ENCODE measurements at places on chromosomes 7 and 10.

GRCh38 chr7:90345595-90346335 is 751 bp upstream of the GTPBP10 start:
- peak; percentile 2 for DNase-seq

GRCh38 chr10:131514454-131514853 is 202.9 kb upstream of the TCERG1L start:
- DNase-seq: no peak

GRCh38 chr7:424961-425793 is 94.5 kb downstream of the PDGFA start:
- DNase-seq: no peak

- DNase-seq: peak; percentile 39
Observed at GRCh38 chr10:78756604-78757343, 312.0 kb upstream of the ZMIZ1 start.

- no peak for DNase-seq
Observed at GRCh38 chr7:8618441-8619070, 185.1 kb downstream of the NXPH1 start.

GRCh38 chr7:55641811-55642210 is 69.5 kb upstream of the VOPP1 start:
- peak; percentile 71 for DNase-seq

- DNase-seq: no peak
Observed at GRCh38 chr10:129491123-129491734, 24.2 kb downstream of the MGMT start.

- no peak for DNase-seq
Observed at GRCh38 chr10:29250066-29250465, 38.8 kb upstream of the LYZL1 start.

DNA sequence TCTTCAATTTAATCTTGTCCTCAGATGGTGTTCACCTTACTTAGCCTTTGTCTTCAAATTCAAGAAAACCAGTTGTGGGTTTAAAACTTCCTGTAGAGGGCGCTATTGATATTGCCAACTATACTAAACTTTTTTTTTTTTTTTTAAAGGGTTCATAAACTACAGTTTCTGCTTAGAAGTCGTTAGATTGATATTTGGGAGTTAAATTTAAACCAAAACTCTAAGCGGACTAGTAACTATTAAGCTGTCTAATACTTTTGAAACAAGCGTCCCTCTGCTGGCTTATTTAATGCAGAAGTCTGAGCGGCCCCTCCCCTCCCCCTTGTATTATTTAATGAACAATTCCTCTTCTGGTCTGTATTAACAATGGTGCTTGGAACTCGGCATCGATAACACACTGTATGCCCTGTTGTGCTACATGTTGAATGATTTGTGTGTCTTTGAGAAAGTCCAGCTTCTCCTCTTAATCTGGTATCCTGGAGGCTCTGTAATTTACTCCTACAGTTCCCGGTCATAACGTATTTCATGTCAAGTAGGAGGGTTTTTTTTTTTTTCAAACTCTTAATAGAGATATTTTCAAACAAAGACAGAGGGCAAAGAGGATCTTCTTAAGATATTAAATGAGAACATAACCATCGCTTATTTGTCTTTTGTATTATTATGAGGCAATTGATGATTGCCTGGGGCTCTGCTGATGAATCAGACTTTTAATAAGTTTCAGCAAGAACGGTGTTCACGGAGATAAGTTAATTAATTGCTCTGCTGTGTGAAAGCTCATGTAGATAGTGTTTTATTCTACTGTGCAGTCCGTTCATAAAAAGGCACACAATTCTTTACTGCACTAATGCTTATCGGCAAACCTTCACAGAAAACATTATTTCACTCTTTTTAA is 22.6 kb upstream of the CREB5 start:
- peak; percentile 51 for DNase-seq

DNA sequence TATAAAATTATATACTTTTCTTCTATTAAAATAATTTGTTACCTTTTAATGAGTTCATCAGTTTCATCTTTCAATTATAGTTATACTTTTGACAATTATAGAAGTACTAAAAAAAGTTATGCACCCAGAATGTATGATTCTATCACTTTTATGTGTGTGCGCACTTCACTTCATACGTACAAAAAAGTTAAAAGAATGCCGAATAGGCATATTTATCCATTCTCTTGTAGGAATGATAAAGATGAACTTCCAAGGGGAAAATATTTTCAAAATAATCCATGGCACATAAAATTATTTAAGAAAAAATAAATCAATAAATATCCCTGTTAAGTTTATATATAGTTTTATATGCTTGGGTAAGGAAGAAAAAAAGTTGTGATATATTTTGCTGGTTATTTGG is 166.9 kb upstream of the PRSS1 start:
- no peak for DNase-seq

GRCh38 chr10:59027975-59028655 is 148.3 kb upstream of the PHYHIPL start:
- DNase-seq: no peak

DNA sequence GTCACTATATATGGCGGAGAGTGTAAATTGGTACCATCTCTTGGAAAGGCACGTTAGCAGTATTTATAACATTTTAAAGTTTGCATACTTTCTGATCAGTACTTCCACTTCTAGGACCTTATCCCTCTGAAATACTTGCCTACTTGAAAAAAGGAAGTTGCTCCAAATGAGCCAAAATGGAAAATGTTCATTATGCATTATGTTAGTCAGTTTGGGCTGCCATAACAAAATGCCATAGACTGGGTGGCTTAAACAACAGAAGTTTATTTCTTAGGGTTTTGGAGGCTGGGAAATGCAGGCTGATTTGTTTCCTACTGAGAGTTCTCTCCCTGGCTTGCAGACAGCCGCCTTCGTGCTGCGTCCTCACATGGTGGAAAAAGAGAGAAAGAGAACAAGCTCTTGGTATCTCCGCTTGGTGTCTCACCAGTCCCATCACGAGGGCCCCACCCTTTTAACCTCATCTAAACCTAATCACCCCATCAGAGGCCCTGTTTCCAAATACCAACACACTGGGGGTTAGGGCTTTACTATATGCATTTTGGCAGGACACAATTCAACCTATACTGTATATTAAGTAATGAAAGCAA is 6.9 kb downstream of the SNX10 start:
- no peak for DNase-seq

GRCh38 chr7:132141109-132141508 is 435.2 kb downstream of the PLXNA4 start:
- DNase-seq: no peak

DNA sequence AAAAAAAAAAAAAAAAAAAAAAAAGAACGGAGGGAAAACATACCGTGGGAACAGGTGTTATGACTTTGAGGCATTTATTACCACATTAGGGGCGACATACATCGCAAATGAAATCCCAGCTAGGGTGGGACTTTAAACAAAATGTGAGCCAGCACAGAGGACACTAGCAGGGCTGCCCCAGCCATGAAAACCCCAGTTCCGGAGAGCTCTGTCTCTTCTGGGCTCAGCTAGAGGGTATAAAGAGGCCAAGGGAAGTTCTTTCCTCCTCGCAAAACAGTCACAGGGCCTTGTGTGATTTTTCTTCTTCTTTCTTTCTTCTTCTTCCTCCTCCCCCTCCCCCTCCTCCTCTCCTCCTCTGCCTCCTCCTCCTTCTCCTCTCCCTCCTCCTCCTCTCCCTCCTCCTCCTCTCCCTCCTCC is 59.9 kb upstream of the ECHDC3 start:
- no peak for DNase-seq

- no peak for DNase-seq
Observed at GRCh38 chr10:16493884-16494536, 27.7 kb downstream of the C1QL3 start.

DNA sequence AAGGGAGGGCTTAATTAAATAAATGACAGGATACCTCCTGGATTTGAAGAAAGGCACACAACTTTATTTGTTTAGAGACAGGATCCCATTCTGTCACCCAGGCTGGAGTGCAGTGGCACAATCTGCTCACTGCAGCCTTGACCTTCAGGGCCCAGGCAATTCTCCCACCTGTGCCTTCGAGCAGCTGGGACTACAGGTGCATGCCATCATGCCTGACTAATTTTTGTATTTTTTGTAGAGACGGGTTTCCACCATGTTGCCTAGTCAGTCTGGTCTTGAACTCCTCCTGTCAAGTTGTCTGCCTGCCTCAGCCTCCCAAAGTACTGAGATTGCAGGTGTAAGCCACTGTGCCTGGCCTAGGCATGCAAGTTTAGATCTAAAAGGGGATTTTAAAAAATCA is 272.7 kb upstream of the MBL2 start:
- DNase-seq: no peak

DNA sequence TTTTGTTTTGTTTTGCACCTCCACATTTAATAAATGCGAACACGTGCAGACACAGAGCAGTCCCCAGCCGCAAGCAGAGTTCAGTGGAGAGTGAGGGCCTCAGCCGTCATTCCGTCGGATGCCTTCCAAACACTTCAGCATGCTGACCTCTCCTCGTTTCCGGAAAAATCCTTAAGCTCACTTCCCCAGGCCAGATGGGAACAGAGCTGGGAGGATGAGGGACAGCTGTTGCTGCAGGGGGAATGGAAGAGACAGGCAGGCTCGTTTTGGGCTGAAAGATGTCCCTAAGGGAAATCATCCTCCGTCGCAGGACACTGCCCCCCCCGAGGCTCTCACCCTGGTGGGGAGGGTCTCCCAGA is 17.2 kb upstream of the FGFR2 start:
- DNase-seq: no peak

GRCh38 chr7:42236266-42236975 is 588 bp downstream of the GLI3 start:
- no peak for DNase-seq

- peak; percentile 86 for DNase-seq
Observed at GRCh38 chr7:101856473-101857357, 39.3 kb downstream of the CUX1 start.

- DNase-seq: no peak
Observed at GRCh38 chr10:75598998-75599397, 167.6 kb downstream of the LRMDA start.

DNA sequence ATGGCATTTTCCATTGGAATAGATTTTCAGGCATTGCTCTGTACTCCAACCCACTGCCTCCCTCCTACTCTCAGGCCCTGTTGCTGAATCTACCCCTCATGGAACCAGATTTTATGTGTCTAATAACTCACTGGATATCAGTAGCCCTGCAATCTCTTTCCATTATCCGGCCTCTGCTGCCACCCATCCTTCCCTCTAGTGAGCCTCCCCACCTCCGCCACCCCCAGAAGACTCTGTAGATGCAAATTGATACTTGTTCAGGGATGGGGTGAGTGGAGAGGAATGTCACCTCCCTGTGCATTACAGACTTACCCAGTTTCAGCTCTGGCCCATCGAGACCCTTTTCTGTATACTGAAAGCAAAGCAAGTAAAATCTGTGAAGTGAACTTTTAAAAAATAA is 52.3 kb upstream of the PHYHIPL start:
- DNase-seq: no peak

- DNase-seq: peak; percentile 18
Observed at GRCh38 chr7:51366930-51367613, 50.5 kb upstream of the COBL start.

DNA sequence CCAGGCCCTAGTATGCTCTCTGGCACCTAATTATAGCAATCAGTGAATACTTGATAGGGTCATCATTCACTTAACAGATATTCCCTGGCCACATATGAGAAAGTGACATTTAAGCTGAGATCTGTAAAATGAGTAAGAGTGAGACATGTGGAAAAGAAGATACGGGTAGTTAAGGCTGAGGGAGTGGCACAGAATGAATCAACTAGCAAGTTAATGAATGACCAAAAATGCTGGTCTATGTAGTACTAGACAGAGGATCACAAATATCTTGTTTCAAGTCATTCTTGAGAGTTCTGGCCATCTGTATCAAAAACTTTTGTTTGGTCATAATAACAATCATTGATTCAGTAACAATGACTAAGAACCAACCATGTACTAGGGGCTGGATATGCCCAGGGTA is 954.9 kb downstream of the CNTNAP2 start:
- no peak for DNase-seq

- DNase-seq: peak; percentile 59
Observed at GRCh38 chr10:43606323-43607198, at the start of gene ZNF485. Gene ZNF485 (plus strand): TSS chr10:43606438. CDS start chr10:43607051, 613 bp downstream.

DNA sequence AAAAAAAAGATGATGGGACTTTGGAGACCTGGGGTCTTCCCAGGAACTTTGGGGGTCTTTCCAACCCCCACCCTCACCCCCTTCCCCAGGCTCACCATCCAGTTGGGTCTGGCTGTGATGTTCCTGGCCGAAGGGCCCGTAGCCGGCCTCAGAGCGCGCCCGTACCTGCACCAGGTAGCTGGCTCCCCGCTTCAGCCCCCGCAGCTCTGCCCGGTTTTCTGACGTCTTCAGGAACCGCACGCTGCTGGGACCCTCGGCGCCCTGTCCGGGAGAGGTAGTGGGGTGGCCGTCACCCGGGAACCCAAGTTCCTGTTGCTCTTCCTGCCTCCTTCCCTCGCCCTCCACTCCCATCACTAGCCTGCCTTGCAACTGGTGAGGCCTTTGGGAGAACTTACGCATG is 10.2 kb downstream of the EPHB4 start:
- DNase-seq: no peak

GRCh38 chr10:93873420-93874115 is 20.2 kb upstream of the SLC35G1 start:
- DNase-seq: no peak

DNA sequence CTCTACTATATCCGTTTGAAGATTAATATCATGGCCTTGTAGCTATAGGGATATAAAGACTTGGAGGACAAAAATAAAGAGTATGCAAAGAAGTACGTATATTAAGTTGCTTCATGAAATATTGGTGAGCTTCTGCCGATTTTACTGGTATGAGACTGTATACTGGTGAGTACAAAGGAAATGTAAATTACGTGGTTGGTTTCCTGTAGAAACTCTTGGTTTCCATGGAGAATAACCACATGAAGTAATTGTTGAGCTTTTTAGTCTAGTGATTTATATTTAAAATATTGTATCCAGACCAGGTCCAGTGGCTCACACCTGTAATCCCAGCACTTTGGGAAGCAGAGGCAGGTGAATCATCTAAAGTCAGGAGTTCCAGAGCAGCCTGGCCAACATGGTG is 32.2 kb upstream of the GLI3 start:
- DNase-seq: no peak

DNA sequence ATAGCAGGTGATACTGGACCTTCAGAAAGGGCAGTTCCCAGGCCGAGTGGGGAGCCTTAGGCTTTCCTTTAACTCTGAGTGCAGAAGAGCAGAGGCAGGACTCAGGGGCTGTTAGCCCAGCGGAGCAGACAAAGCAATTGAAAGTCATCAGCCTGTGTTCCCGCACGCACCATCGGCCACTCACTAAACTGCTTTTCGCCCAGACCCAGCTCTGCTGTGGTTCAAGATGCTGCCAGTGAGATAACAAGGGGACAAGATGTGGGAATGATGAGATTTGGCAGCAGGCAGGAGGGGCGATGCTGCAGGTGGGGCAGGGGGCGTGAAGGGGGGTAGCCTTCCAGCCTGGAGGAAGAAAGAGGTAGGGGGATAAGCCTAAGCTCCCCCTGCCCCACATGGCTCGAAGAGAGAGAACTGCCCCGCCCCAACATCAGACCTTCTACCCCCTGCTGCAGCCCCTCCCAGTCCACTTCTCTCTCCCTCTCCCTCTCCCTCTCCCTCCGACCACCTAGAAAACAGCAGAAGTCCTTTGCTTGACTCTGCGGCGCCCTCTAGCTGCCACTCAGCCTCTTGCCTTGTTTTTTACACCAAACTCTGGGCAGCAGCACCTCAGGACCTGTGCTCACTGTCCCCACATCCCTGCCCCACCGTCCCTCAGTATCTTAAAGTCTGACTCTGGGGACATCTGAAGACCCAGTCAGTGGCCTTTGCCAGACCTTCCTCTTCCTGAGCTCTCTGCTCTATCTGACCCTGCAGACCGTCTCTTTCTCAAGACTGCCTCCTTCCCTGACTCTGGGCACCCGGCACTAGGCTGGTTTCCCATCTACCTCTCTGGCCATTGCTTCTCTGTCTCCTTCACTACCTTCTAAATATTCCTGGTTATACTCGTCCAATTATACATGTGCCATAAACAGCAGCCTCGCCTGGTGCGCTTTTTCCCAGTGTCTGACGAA is 110.5 kb downstream of the C10orf105 start:
- peak; percentile 61 for DNase-seq

All from activated CD4-positive, alpha-beta T cell treated with anti-CD3 and anti-CD28 coated beads, Interleukin-2, Interleukin-4, amounts not matched to agents 100 ng/mL and 50 ng/mL, durations not matched to agents 16 hours and 8 hours (primary cell).